Activated naive CD4-positive, alpha-beta T cell (primary cell): ENCODE measurements at places on chromosomes 16 and 17.
A peak's percentile ranks its signal among the peaks of the same experiment; 100 is the strongest.

- DNase-seq: no peak
These were observed 43.2 kb downstream of the RAI1 start for GRCh38 chr17:17724307-17725010.

DNA sequence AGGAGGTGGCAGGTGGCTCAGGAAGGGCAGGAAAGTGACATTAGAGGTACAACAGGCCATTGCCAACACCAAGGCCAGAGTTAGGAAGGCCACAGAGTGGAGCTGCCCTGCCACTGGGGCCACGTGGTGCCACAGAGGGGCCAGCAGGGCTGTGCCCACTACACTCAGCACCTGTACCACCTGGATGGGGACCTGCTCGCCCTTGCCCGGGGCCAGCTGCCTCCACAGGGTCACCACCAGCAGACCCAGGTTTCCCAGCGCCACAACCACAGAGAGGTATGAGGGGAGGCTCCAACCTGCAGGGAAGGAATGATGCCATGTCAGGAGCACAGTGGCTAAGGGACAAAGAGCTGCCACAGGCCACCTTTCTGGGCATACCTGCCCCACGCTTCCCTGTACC, 1.2 kb downstream of the SLC52A1 start:
- DNase-seq: no peak

DNA sequence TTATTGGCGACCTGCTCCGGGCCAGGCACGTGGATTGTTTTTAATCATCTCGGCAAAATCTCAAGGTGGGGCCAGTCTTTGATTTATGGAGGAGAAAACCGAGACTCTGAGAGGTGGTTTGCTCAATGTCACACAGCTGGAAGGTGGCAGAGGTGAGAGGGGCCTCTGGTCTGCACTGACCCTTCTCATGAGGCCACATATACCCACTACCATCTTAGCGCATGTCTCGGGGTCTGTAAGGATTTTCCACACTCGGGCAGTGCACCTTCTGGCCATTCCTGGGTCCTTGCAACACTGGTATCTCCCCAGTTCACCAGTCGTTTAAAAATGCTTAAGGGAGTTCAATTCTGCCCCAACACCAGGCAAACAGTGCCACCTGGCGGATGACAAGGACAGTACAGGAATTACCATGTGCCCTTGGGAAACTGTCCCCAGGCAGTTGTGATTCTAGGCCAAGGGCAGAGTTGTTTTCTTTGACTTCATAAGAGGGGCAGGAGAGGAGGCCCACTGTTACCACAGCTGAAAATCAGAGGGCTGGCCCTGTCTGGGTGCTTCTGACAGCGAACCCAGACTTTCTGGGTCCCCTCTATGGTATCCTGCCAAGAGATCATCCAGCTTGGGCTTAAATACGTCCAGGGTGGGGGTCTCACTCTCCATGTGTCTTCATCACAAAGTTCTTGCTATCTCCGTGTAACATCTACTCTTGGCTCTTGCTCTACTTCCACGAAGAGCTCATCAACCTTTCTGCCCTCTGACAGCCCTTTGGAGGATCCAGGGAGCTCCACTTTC, 39.4 kb upstream of the RAI1 start:
- DNase-seq: peak; percentile 65

GRCh38 chr16:83136924-83137323, 510.2 kb downstream of the CDH13 start:
- DNase-seq: no peak

DNA sequence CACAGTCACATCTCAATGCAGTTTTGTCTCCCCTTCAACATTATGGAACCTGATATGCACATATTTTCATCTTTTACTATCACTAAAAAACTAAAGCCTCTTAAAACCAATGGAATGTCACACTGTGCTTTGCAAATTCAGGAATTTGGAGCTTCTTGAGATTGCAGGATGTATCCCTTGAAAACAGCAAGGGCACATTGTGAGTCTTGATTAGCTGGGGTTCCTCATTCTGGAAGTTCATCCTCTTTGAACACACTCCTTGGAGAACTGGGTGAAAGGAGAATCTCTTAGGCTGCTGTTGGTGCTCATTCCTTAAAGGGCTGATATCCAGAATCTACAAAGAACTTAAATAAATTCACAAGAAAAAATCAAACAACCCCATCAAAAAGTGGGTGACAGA, 21.1 kb upstream of the MYOCD start:
- no peak for DNase-seq

DNA sequence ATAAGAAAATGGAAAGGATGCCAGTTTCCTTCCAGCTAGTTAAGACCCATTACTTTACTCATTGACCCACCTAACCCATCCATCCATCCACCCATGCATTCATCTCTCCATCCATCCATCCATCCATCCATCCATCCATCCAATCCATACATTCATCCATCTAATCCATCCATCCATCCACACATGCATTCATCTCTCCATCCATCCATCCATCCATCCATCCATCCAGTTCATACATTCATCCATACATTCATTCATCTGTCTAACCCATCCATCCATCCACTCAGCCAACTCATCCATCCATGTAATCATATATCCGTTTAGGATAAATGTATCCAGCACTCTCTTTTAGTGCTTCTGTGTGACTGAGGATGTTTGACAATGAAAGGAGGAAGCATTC, 178.8 kb upstream of the CACNG3 start:
- no peak for DNase-seq

- no peak for DNase-seq
These were observed 961 bp downstream of the FGF11 start for GRCh38 chr17:7440113-7440833.

DNA sequence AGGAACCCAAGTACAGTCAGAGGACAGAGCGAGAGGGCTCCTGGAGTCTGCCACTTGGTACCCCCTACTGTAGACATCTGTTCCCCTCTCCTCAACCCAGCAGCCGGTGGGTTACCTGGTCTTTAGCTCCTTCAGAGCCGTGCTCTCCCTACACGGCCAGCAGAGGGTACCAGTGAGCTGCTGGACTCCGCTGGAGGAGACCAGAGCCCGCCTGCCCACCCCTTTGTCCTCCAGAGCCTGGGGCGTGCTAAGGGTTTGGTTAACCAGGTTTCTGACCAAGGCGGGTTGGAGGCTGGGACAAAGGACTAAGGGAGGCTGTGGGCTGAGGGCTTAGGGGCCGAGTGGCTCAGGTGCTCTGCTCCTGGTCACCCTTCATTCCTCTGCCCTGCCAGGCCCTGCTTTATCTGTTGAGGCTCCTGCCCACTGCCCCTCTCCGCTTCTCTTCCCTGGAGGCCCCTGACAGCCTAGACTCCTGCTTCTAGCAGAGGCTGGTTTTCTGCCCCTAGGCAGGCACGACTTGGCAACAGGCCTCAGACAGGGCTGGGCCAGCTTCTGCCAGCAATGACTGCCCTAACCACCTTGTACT, 2.7 kb upstream of the HSD11B2 start:
- DNase-seq: peak; percentile 37

DNA sequence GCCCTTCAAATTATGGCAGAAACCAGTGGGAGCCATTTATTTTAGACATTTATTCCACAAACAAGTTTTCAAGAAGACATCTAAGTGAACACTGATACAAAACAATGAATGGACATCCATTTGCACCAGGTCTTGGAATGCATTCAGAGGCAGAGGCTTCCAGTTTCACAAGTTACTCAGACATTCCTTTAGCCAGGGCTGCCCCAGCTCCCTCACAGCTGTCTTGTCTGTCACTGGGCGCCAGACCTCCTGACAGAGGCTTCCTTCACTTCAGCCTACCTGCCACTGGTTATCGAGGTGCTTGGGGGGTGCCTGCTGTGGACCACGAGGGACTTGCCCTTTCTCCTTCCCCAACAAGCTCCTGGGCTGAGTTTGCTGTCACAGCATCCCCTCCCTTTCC, 19.2 kb downstream of the AQP8 start:
- no peak for DNase-seq
